Thoracic aorta (tissue), 2 donors: ENCODE measurements at places on chromosomes 11 and 22.

GRCh38 chr11:23095650-23096189 lies 235.4 kb upstream of the CCDC179 start:
- no peak overlapping the region for H3K4me3 ChIP-seq
- DNase-seq, result no peak
- no peak overlapping the region for H3K27ac ChIP-seq
- no peaks in the 10 kb centered on the region for H3K36me3 ChIP-seq

GRCh38 chr11:39288011-39288410 lies 2171.4 kb downstream of the LRRC4C start:
- DNase-seq, result no peak
- H3K36me3 ChIP-seq, result no peaks in the 10 kb centered on the region
- H3K27me3 ChIP-seq, result no peaks in the 10 kb centered on the region

DNA sequence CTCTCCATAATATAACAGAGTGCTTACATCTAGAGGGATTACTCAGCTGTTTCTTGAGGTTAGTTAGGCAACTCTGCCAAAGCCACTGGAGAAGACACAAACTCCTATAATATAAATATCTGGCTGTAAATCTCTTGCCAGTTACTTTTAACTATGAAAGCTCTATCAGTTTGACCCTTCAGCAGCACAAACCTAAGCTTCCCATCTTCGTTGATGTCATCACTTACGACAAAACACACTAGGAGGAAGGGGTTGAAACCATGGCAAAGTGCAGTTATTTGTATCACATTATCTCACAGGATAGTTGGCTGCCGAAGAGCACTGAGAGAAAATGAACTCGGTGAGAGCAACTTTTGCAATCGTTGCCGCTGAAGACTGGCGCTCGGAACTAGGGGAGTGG lies 922.1 kb downstream of the OPCML start:
- no peak overlapping the region for H3K4me3 ChIP-seq
- H3K27me3 ChIP-seq, result no peaks in the 10 kb centered on the region
- H3K27ac ChIP-seq, result no peak overlapping the region
- DNase-seq, result no peak

DNA sequence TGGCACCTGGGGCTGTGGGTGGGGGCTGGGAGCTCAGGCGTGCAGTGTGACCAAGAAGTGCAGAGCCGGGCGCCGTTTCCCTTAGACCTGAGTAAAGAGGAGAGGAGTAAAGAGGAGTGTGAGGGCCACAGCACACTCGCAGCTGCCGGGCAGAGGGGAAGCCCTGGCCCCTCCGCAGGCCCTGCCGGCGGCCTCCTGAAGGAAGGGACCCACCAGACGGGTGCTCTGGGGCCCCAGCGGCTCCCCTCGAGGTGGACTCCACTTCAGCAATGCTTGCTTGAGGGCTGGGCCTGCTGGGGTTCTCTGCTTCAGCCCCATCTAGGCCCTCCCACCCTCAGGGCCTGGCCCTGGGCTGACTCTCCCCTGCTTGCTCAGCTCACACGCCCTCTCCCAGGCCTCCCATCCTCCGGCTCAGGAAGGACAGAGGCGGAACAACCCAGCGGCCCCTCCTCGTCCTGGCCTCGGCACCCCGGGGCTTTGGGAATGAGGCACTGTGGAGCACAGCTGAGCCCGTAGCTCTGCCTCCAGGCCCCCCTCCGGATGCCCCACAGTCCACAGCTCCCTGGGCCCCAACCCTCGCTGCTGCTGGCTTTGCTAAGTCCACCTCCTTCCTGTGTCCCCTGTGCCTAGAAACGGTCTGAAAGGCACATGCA lies 1198.7 kb downstream of the BRD1 start:
- H3K27me3 ChIP-seq, result no peaks in the 10 kb centered on the region
- DNase-seq, result no peak
- H3K4me3 ChIP-seq, result no peak overlapping the region
- H3K4me1 ChIP-seq, result no peaks in the 10 kb centered on the region
- H3K36me3 ChIP-seq, result no peaks in the 10 kb centered on the region

DNA sequence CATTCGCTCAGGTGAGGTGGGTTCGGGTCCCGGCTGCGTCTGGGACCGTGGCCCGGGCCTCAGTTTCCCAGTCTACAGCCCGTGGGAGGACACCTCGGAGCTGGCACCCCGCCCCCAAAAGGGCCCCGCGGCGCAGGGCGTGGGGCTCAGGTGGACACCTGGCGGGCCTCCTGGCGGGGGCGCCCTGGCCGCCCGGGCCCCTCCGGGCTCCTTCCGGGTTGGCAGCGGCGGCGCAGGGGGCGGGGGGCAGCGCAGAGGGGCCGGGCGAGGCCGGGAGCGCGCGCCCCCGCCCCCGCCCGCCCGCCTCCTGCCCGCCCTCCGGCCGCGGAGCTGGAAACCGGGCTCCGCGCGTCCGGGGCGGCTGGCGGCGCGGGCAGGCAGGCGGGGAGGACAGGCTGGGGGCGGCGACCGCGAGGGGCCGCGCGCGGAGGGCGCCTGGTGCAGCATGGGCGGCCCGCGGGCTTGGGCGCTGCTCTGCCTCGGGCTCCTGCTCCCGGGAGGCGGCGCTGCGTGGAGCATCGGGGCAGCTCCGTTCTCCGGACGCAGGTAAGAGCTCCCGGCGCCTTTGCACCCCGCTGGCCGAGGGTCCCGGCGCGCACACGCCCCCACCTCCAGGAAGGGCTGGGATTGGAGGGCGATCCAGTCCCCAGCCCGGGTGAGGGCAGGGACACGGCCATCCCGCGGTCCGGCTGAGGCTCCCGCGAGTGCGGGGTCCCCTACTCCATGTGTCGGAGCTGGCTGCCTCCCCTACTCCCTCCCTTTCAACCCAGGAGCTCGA lies at the start of gene EMID1:
TSS of gene EMID1 (plus strand) at position 303 of the 778 bp plus-strand sequence. CDS start at position 446, 143 bp downstream.
- no peaks in the 10 kb centered on the region for H3K27me3 ChIP-seq
- H3K4me3 ChIP-seq, result peak within 1 kb of the TSS; percentile 72
- no peak within 1 kb of the TSS for H3K27ac ChIP-seq
- H3K4me1 ChIP-seq, result peaks cover 8% of the 10 kb centered on the region
- H3K36me3 ChIP-seq, result no peaks in the 10 kb centered on the region

GRCh38 chr11:729492-730074 lies 17.7 kb upstream of the TALDO1 start:
- no peaks in the 10 kb centered on the region for H3K27me3 ChIP-seq
- H3K27ac ChIP-seq, result no peak overlapping the region
- no peak overlapping the region for H3K4me3 ChIP-seq
- peaks cover 22% of the 10 kb centered on the region for H3K4me1 ChIP-seq
- H3K36me3 ChIP-seq, result no peaks in the 10 kb centered on the region

DNA sequence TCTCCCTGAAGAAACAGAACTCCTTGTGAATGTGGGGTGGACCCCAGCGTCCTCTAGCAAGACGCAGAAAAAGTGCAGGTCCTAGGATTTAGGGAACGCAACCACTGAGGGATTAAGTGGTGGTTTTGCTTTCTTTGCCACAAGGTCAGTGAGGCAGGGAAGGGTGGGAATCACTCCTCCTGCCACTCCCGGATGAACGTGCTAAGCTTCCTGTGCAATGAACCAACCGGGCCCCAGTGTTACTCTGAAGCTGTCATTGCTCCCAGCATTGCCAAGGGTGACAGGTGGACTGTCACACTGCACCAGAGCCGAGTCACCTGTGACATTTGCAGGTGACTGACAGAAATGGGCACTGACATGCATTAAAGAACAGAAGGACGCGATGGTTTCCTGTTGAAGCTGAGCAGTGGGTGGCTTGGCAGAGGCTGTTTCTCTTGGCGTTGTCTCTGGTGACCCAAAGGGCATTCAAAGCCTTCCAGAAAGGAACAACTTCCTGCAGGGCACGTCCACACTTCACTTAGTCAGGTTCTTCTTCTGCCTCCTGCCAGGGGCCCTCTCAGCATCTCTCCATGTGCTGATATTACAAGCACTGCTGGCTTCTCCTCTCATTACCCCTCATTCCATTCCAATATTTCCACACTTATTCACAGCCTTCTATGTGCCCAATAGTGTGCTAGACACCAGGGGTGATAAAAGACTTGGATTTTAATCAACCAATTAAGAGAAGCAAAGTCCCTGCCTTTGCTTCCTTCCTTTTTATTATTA lies 9.7 kb downstream of the KIRREL3 start:
- no peaks in the 10 kb centered on the region for H3K4me1 ChIP-seq
- no peaks in the 10 kb centered on the region for H3K27me3 ChIP-seq
- H3K27ac ChIP-seq, result no peak overlapping the region

- H3K4me3 ChIP-seq, result no peak overlapping the region
- no peak for DNase-seq
- peaks cover 3% of the 10 kb centered on the region for H3K36me3 ChIP-seq
- H3K4me1 ChIP-seq, result peaks cover 13% of the 10 kb centered on the region
- no peaks in the 10 kb centered on the region for H3K27me3 ChIP-seq
- peak overlapping the region; percentile 15 for H3K27ac ChIP-seq
Observed at GRCh38 chr11:128766591-128767081, 72.8 kb downstream of the FLI1 start.

- H3K4me1 ChIP-seq, result peaks cover 8% of the 10 kb centered on the region
- no peak for DNase-seq
- H3K27me3 ChIP-seq, result no peaks in the 10 kb centered on the region
- no peaks in the 10 kb centered on the region for H3K36me3 ChIP-seq
Observed at GRCh38 chr22:32920734-32921133, 119.2 kb downstream of the TIMP3 start.

- DNase-seq, result no peak
- H3K4me3 ChIP-seq, result no peak overlapping the region
- no peaks in the 10 kb centered on the region for H3K36me3 ChIP-seq
- H3K27me3 ChIP-seq, result no peaks in the 10 kb centered on the region
Observed at GRCh38 chr11:122812638-122813037, 25.7 kb upstream of the CRTAM start.

GRCh38 chr11:117794135-117794534 lies 2.9 kb downstream of the DSCAML1 start:
- DNase-seq, result no peak
- no peak overlapping the region for H3K4me3 ChIP-seq

- no peaks in the 10 kb centered on the region for H3K36me3 ChIP-seq
- H3K4me1 ChIP-seq, result no peaks in the 10 kb centered on the region
- H3K4me3 ChIP-seq, result no peak overlapping the region
- no peak overlapping the region for H3K27ac ChIP-seq
- no peaks in the 10 kb centered on the region for H3K27me3 ChIP-seq
- DNase-seq, result no peak
Observed at GRCh38 chr11:62387381-62387780, 31.5 kb upstream of the SCGB1A1 start.

DNA sequence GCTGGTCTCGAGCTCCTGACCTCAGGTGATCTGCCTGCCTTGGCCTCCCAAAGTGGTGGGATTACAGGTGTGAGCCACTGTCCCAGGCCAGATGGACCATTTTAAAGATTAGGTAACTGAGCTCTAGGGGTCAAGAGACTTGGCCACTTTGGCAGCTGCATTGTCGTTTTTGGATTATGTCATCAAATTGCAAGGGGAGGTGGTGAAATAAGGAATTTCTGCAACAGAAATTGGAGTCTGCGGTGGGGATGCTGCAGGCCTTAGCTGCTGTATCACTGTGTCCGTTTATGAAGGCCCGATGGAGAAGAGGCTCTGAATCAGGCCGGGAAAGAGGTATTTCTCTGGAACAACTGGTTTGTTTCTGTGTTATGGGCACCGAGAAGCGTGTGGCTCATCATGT lies 34.6 kb downstream of the PTPRJ start:
- no peak overlapping the region for H3K27ac ChIP-seq
- no peaks in the 10 kb centered on the region for H3K27me3 ChIP-seq
- peaks cover 32% of the 10 kb centered on the region for H3K4me1 ChIP-seq
- DNase-seq, result no peak

- no peak overlapping the region for H3K4me3 ChIP-seq
- no peaks in the 10 kb centered on the region for H3K4me1 ChIP-seq
- no peaks in the 10 kb centered on the region for H3K27me3 ChIP-seq
- no peaks in the 10 kb centered on the region for H3K36me3 ChIP-seq
Observed at GRCh38 chr11:121157756-121158155, 56.7 kb downstream of the TECTA start.

- peak overlapping the region; percentile 74 for H3K4me3 ChIP-seq
- DNase-seq, result no peak
- H3K36me3 ChIP-seq, result no peaks in the 10 kb centered on the region
- peaks cover 4% of the 10 kb centered on the region for H3K4me1 ChIP-seq
Observed at GRCh38 chr11:64659417-64660144, 63.4 kb downstream of the NRXN2 start.

GRCh38 chr22:39308614-39309363 lies 10.6 kb downstream of the RPL3 start:
- peaks cover 4% of the 10 kb centered on the region for H3K4me1 ChIP-seq
- H3K36me3 ChIP-seq, result peaks cover 24% of the 10 kb centered on the region
- H3K27ac ChIP-seq, result peak overlapping the region; percentile 72
- no peaks in the 10 kb centered on the region for H3K27me3 ChIP-seq
- peak overlapping the region; percentile 62 for H3K4me3 ChIP-seq
- no peak for DNase-seq
